ENCODE measurements at places on chromosomes 4 and X.

- no peak for DNase-seq
Observed at GRCh38 chrX:130091980-130092522, 18.2 kb downstream of the ELF4 start.

- DNase-seq, result no peak
Observed at GRCh38 chrX:76538860-76539259, 111.3 kb downstream of the MAGEE1 start.

GRCh38 chrX:153689654-153690465, 2.1 kb downstream of the SLC6A8 start:
- no peak for DNase-seq

DNA sequence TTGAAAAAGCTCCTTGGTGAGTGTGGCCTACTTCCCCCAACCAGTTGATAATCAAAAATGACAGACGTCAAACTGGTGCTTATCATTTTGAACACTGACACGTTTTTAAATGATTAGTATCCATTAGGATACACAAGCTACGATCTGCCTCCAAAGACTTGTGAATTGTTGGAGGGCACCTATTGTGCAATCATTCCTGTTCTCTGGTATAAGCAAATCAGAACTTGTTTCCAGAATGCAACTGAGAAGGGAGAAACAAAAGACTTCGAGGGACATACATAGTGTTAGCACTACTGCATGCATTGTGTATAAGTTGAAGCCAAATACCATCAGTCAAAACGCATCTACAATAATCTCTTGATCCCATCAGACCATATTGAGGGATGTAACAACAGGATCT, 11.6 kb downstream of the NPY2R start:
- no peak for DNase-seq

GRCh38 chr4:39526765-39527295, 409 bp downstream of the UGDH start:
- no peak for DNase-seq

DNA sequence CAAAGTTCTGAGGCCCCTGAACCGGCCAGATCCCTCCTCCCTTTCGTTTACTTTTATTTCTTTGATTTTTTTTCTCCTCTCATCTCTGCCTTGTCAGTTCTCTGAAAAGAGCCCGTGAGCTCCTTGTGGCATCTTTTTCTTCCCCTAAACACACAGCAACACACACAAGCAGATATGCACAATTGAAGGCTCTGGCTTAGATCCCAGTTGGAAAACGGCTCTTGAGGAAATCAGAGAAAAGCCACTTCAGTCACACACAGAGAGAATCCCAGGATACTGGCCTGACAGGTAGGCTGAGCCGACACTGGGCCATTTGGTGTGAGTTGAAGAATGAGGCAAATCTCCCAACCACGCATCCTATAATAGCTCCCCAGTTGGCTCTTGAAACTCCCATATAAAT, 12.9 kb downstream of the DIPK2B start:
- no peak for DNase-seq

DNA sequence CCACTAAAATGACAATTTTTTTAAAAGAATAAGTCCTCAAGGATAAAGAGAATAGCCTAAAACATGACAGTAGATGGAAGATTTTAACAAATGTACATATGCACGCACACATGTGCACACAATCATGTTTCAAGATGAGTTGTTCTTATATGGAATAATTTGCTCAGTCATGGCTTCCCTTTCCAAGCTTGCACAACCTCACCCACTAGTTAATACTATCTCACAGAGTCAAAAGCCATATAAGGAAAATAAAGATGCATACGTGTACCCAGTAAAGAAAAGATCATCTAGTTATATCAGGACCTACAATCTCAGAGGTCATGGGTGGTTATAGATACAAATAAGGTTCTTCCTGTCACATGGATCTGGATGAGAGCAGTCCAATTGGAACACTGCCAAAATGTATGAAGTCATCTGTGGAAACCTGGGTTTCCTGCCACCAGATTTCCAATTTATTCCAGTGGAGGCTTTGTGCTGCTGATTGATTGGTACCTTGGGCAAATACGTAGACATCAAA, 56.1 kb downstream of the FAM13A start:
- DNase-seq, result no peak

DNA sequence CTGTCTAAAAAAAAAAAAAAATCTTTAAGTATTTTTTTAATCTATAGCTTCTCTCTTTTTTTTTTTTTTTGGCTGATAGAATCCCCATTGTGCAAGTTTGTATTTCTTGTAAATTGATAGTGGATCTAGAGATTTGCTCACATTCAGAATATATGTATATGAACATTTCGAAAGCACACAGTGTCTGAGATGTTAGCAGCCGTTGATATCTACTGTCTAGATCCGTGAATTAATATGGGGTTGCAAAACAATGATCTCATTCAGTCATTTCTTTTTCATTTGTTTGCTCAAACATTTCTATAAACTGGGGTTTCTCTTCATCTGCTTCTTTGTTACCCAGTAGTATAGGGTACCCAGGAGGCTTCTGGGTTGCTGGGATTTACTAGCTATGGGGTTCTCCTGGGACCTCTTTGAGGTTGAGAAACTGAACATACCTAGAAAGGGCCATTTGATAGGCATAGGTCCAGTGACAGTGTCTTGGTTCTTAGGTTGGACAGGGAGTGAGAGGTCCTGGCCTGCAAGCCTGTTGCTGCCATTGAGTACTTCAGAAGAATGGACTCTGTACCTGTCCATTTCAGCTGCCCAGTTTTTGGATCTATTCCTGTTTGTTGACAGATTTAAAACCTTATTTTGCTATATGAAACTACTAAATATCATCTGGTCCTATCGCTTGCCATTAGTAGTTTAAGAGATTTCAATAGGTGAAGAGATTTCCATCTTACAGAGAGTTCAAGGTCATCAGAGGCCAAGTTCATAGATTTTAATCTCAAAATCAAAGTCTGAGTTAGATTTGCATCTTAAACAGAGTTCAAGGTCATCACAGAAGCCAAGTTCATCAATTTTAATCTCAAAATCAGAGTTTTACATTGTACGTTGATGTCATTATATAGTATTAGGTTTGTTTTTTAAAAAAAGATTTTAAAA, 50.8 kb downstream of the WWC2 start:
- no peak for DNase-seq

DNA sequence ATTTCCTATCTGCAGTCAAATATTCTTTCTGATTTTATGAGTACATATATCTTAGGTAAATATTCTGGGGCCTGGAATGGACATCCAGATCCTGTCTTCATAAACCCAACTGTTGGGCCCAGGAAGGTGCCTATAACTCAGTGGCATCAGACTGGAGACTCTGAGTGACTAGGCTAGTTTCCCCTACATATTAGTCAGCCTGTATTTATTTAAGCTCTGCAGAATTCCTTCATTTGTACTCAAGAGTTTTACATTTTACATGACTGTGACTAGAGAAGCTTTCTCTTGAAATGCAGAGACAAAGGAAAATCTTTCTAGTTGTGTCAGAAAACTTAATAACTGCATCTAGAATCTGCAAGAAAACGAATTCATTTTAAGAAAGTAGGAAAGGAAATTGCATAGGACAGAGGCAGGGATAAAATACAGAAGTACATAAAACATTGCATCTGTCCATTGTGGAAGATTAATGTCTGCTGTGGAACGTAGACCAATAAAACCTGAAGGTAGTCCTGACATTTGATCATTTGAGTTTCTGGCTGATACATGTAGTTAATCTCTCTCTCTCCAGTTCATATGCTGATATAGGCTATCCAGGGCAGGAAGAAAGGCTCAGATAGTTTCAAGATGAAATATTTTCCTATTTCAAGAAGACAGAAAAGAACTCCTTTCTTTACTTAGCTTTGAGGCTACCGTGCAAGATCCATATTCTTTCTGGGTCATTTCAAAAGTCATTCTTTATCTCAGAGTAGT, 78.2 kb downstream of the OPHN1 start:
- DNase-seq, result no peak

DNA sequence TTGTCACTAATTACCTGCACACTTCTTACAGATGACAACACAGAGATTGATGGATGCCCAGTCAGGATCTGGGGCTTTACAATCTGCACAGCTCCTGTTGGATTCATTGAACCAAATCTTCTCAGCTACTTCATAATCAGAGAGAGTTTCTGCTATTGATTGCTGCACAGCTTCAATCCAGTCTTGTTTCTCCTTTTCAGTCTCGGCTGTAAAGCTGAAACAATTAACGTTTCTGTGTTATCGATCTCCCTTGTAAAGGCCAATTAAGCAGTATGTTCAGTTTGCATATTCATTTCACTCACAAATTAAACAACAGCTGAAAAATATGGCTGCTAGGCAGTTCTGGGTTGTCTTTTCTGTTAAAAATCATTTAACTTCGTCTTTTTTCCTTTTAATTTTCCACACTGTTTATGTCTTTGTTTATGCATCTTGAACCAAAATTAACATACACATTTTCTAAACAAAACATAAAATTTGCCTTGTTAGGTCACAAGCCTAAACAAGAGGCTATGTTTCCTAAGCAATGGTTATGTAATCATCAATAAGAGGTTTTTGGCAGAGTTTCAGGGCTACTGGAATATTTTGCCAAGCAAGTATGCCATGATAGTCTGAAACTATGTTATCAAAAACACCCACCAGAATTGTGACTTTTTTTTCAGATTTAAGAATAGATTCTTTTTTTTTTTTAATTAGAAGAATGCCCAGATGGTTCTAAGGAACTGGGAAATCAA, 79.2 kb downstream of the ARAP2 start:
- DNase-seq, result no peak

DNA sequence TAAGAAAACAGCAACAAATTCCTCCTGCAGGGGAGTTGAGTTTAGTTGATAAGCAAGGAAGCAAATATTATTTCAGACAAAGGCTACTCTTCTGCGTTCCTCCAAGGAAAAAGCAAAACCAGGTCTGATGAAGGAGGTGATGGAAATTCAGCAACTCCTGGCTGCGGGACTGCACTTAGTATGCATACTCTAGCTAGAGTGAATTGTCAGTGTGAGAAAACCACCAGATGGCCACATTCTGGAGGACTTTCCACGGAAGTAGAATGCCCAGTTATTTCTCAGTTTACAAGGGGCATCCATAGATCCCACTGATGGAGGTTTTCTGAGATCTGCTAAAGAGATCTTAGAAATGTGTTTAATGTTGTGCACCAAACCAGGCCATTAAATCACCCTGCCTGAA, 338.6 kb upstream of the PUDP start:
- DNase-seq, result no peak

DNA sequence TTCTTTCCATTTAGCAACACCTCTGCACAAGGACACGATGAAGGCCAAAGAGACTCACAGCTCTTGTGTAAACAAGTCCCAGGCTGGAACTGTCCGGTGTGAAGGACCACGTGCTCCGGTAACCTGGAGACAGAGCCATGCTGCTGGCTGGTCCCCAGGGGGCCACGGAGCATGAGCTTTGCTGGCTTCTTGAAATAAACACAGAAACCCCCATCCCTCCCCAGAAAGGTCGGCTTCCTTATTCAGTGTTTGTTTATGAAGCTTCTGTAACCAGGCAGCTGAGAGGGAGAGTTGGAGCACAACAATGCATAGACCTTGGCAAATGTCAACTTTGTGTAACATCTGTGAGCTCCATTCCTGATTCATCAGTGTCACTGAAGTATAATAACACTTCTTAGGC, 109.4 kb downstream of the GPR143 start:
- DNase-seq, result no peak

DNA sequence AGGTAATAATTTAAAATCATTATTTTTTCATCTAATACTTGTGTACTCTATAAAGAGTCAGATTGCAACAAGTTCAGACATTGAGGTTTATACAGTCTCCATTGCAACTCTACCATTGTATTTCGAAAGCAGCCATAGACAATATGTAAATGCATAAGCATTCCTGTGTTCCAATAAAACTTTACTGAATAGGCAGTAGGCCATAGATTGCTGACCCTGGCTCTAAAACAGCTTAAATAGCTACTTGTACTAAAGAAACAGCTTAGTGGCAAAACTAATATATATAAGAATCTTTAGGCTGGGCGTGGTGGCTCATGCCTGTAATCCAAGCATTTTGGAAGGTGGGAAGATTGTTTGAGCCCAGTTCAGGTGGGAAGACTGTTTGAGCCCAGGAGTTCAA, 115.3 kb downstream of the PRSS12 start:
- DNase-seq, result no peak

DNA sequence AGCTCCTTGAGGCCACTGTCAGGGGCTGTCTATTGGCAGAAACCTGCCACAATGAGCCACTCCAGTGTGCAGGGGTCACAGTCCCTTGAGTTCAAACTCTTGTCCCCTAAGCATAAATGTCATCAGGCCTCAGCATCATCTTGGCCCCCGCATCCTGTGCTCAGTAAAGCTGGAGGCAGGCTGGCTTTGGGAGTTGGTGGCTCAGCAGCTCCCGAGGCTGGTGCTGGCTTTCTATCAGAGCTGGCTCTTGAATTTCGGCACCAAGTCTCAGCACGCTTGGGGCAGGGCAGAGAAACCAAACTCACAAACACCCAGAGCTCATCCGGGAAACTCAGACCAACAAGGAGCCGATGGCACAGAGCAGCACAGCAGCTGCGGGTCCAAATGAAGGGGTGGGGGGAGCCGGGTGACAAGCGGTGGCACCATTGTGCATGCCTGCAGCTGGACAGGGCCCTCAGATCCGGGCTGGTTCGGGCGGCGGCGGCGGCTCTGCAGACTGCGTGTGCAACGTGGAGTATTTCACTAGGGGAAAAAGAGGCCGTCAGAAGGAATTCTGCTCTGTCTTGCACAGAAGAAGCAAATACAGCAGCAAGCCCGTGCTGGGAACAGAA, 75.5 kb downstream of the MTMR1 start:
- no peak for DNase-seq

- no peak for DNase-seq
Observed at GRCh38 chrX:1749499-1749898, 134.6 kb downstream of the ASMT start.

DNA sequence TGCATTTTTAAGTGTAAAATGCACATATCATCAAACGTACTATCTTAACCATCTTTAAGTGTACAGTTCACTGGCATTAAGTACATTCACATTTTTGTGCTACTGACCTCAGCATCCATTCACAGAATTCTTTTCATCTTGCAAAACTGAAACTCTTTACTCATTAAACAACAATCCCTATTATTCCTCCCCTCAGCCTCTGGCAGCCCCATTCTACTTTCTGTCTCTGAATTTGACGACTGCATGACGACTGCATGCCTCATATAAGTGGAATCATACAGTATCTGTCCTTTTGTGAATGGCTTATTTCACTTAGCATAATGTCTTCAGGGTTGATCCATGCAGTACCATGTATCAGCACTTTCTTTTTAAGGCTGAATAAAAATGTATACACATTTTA, 38.7 kb downstream of the CNKSR2 start:
- no peak for DNase-seq

- DNase-seq, result no peak
Observed at GRCh38 chr4:66681962-66682361, 863.3 kb downstream of the CENPC start.

GRCh38 chr4:161010227-161010626, 1153.6 kb downstream of the FSTL5 start:
- no peak for DNase-seq

DNA sequence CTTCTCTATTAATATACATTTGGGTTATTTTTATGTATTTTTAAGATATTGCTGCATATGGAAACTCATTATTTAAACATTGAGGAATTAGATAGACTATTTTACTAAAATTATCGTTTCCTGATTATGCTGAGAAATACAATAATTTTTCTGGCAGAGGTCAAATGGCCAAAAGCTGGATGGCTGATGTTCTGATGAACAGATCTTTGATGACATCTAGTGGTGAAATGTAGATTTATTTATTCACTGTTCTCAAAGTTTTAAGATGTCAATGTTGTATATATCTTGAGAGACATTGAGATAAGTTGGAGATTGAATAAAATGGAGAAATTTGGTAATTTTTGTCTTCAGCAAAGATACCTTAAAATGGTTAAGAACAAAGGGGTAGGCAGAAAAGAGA, 96.2 kb downstream of the UGT8 start:
- peak; percentile 2 for DNase-seq

All from BJ (cell line).